ENCODE measurements at places on chromosomes 4 and X.

DNA sequence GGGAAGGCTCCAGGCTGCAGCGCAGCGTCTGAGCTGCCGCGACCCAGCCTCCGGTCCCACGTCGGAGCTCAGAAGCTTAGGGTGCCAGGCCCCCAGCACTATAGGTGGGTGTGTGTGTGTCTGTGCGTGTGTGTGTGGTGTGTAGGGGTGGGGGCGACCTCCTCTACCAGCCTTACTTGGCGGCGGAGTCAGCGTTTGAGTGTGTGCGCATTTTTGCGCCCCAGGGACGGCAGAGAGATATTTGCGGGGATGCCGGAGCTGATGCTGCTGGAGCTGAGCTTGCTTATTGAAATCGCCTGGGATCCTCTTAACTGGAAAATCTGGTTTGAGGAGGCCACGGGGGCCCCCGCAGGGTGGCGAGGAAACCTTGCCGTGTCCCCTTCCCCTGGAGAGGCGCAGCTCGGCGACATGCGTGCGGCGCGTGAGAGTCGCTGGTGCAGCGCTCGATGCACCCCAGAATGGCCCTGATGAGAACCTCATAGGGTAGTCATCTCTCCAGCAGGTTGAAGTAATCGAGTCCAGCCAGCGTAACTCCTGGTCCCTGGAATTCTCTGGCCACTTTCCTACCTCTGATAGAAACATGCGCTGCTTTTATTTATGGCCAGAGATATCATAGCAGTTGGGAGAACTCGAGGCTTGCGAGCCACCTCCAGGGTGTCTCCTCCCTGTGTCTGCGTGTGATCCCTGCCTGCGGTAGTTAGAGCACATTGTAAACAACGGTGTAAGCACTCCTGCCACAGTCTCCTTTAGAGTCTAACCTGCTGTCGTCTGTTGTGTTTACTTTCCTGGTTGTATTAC is 2.7 kb downstream of the ADGRL3 start:
- DNase-seq, result peak; percentile 6

DNA sequence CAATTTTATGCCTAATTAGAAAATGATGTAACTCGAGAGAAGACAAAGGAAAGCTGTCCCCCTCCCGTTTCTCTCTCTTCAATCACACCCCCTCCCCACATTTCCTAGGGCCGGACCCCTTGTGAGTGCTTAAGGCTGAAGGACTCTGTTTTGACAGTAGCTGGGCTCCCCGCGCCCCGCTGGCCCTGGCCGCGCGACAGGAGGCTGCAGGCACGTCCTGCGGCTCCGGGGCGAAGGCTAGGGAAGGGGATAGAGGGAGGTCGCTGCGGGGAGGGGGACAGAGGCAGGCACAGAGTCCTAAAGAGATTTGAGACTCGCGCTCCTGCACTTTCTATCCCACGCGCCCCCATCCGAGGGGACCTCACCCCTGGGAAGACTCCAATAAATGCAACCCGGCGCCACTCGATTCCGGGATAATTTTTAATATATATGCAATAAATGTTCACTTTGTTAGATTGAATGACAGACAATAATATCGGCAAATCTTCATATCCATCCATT is 56.2 kb upstream of the TMEM33 start:
- peak; percentile 68 for DNase-seq

DNA sequence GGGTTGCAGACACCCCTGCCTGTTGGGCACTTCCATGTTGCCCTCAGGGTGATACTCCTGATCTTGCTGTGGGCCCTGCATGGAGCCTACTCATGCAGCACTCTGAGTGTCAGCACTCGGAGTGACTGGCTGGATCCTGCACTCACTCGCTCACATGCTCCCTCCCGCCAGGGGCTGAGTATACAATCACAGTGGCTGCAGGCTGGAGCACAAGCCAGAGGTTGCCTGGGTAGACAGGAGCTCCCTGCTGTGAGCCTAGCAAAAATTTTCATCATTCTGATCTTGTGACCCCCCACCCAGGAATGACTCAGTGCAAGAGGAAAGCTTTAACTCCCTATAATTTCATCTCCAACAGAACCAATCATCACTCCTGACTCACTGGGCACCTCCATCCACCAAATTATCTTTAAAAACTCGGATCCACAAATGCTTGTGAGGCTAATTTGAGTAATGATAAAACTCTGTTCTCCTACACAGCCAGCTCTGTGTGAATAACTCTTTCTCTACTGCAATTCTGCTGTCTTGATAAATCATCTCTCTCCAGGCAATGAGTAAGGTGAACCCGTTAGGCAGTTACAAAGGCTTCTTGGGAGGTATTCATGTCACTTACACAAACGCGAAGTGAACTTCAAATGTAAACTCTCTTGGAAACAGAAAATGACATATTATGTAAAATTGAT is 1180.8 kb upstream of the PABPC4L start:
- DNase-seq, result no peak

DNA sequence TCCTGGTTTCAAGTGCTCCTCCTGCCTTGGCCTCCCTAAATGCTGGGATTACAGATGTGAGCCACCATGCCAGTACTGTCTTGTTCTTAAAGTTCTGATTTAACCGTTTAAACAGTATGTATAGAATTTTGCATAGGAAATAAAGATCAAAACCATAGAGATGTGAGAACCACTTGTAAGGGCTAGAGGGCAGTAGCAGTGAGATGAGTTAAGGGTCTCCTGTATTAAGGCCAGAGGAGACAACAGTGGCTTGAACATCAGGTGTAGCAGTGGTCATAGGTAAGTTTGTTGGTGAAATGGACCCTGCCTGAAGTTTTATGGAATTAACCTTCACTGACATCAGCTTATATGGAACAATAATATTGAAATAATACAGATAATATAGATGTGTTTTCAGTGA is 155.7 kb downstream of the SLC4A4 start:
- no peak for DNase-seq

DNA sequence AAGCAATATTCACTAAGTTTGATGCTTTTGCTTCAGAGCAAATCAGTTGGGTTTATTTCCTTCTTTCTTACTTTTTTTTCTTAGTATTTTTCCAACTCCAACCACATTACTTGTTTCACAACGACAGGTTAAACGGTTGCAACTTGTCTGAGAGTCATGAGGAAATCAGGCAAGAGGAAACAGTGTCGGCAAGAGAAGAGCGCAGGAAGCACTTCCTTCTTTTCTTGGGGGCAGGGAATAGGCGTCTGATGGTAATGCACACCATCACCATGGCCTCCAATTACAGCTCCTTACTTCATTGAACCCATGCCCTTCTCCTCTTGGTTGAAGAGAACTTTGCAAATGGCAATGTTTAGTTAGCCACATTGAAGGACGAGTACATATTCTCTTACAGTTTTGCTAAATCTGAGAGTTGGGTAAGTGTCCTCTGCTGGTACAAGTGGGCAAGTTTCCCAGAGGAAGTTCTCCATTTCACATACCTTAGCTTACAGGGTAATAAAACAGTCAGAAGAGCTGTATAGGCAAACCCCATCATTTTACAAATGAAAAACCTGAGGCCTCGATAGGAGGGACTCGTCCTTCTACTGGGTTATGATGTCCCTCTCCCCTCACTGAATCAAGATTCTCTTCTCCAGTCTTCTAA is 8.3 kb upstream of the CXCL8 start:
- DNase-seq, result no peak
